ENCODE measurements at places on chromosomes 5 and 9. TPM values are rescaled to one million over a fixed set of nuclear protein-coding genes. Genes with fewer than 3 reads are reported as not detected.

The LHX2 gene
- total RNA-seq, result 0.80 TPM

The HRCT1 gene
- 5.2 TPM for total RNA-seq

The GPX8 gene
- total RNA-seq, result 20.5 TPM

The MSMP gene
- not detected for total RNA-seq

GRCh38 chr9:13568841-13569601 lies 289.5 kb upstream of the MPDZ start:
- DNase-seq, result no peak

- DNase-seq, result no peak
These were observed 106.8 kb upstream of the NREP start for GRCh38 chr5:111863801-111864200.

DNA sequence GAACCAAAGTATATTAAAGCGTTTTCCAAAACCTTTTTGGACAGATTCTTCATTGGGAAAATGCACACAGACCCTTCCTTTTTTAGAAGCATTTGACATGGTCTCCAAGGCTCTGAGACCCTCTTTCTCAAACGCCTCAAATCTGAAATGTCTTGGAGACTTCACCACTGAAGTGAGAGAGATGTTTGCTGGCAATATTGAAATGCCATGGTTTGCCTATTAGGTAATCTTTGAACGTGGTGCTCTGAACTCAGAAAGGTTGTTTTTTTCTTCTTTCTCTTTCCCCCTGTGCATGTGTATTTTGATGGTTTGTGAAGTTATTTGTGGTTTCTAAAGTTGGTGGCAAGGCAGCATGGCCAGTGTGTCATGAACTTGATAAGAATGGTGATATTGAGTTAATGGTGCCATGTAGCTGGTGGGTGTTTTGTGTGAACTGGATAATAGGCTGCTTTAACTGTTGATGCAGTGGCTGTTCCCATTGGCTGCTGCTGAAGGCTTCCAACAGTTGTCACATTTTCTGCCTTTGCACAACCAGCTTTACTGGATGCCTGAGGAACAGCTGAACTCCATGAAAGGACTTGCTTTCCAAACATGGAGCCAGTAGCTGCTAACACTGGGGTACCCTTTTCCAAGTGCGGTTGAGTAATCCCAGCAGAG lies 1.7 kb downstream of the PALM2AKAP2 start:
- DNase-seq, result no peak
